Peyer's patch (tissue), 4 donors: ENCODE measurements at places on chromosomes 11 and 22.

DNA sequence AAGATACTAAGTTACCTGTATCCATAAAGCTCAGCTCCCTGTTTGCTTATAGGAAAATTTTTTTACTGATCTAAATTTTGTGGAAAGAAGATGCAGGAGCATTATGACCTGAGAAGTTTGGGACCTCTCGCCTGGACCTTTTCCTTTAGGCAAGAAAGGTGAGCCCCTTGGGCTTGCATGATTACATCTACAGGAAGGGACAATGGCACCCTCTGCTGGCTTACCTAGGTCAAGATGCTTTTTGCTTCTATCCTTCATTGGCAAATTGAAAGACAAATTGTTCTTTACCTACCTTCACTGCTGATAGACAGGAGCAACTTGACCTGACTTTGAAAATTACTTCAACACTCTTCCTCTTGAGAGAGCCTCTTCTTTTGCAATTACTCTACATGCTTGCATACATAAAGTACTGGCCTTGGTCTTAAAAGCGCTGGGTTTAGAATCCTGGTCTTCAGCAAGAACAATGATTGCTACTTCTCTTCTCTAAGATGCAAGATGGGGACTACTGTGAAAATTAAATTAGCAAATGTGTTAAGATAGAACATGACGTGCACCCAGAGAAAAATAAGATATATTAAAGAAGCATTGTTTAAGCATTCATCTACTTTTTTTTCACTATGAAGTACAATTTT, 147.2 kb downstream of the TRPC6 start:
- no peak for DNase-seq

- no peak for DNase-seq
These were observed at the start of gene FLRT1 for GRCh38 chr11:64035576-64035975. Gene FLRT1 (plus strand): TSS chr11:64035931. CDS start chr11:64116268, 80,337 bp downstream.

- DNase-seq, result no peak
These were observed 29.8 kb downstream of the PICALM start for GRCh38 chr11:86039094-86039493.

DNA sequence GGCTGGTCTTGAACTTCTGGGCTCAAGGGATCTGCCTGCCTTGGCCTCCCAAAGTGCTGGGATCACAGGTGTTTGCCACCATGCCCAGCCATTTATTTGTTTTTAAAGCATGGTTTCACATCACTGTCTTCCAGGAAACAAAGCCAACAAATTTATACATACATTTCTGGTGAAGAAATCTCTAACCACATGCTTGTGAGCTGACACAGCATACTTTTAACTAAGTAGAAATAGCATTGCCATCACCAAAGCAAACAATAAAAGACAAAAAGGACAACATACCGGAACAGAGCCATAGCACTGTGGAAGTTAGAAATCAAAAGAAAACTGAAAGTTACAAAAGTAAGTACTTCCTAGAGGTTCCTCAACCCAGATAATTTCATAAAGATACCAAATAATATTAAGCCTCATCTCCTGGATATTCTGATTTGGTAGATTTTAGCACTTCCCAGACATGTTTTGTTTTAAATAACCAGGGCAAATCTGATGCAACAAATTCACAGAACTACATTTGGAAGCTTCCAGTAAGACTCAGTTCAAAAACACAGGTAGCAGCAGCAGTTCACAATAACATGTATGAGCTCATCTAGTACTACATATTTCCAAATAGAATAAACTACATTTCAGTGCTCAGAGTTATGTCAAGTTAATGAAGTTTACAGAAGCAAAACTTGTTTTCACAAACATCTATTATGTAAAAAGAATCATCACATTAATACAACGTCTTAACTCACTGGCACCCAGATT, 70.6 kb downstream of the RRAS2 start:
- DNase-seq, result no peak

DNA sequence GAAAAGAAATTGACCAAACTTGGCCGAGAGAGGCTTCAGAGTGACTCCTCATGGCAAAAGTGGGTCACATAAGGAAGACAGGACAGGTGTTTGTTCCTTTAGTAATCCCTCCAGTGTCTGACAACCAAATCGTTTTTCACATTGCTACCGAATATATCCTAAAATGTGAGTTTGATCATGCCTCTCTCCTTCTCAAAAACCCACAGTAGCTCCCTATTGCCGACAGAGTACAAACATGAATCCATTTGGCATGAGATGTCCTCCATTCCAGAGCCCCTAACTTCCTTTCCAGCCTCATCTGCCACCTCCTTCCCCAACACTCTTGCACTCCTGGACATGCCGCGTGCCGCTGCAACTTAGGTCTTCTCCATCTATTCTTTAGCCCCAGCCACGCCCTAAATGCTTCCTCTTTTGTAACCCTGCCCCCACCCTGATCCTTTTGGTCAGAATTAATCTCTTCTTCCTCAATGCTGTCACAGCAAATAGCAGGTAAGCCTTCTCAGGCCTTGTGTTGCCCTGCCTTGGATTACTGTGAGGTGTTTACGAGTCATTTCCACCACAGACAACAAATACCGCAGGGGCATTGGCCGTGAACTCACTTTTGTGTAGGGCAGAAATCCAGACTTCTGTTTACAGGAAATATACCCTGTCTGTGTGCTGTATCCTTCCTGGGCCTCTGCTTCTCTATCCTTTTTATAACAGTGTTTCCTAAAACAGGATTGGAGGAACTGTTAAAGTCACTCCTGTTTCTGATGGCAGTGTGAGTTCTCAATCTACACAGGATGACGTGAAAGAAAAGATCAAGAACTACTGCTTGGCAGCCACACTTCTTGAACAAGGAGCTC, 66.0 kb upstream of the FTH1 start:
- DNase-seq, result no peak

DNA sequence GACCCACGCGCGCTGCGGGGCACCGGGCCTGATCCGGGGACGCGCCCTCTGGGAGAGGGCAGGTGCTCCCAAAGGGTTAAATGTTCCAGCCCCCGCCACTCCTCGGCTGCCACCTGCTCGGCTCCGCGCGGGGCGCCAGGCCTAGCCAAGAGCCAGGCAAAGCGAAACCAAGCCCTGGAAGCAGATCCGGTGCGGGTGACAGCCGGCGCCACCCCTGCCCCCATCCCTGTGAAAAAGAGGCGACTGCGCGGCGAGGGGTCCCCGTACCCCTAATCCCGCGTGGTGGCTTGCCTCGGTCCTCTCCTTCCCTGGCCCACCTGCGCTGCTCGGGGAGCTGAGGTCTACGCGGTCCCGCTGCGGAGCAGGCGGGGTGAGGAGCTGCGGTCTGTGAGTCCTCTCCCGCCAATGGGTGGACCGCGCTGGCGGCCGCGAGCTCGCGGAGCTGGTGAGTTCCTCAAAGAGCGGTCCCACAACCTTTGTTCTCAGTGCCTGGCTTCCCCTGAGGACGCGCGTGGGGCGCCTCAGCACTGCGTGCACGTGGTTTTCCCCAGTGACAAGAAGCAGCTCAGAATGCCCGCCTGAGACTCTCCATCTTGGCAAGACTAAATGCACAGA, at the start of gene ME3:
ME3 (minus strand) TSS at position 610 of the 615 bp plus-strand sequence.
- DNase-seq, result peak; percentile 73

GRCh38 chr22:33073989-33074418, 15.8 kb upstream of the SYN3 start:
- no peak for DNase-seq

- DNase-seq, result no peak
These were observed 87.7 kb upstream of the ANO3 start for GRCh38 chr11:26244207-26244606.

DNA sequence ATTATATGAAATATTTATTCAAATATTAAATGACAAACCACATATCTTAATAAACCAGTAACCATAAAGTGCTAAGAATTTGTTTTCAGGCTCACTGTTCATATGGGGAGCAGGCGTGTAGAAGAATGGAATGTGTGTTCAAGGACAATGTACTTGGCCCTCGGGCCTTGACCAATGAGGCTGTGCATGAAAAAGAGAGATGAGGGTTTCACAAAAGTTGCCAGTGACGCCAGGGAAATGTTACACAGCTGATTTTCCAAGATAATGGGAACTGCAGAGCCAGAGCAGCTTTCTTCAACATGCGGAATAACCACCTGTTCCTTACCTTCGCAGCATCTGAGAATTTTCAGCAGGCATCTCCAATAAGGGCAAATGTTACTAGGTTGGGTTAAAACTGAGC, 4.2 kb downstream of the SF1 start:
- DNase-seq, result no peak
